ENCODE measurements at places on chromosomes 2 and 18.
A peak's percentile ranks its signal among the peaks of the same experiment; 100 is the strongest.

GRCh38 chr2:3634596-3635121 lies 23.3 kb upstream of the ALLC start:
- DNase-seq: no peak

- peak; percentile 65 for DNase-seq
These were observed 41.4 kb upstream of the RNU4ATAC start for GRCh38 chr2:121489284-121489683.

- no peak for DNase-seq
These were observed 74.0 kb upstream of the FZD7 start for GRCh38 chr2:201959626-201960025.

- no peak for DNase-seq
These were observed 121.1 kb upstream of the TEX51 start for GRCh38 chr2:126777620-126777978.

- DNase-seq: peak; percentile 99
These were observed 43.4 kb downstream of the MYL12B start for GRCh38 chr18:3305354-3305762.

DNA sequence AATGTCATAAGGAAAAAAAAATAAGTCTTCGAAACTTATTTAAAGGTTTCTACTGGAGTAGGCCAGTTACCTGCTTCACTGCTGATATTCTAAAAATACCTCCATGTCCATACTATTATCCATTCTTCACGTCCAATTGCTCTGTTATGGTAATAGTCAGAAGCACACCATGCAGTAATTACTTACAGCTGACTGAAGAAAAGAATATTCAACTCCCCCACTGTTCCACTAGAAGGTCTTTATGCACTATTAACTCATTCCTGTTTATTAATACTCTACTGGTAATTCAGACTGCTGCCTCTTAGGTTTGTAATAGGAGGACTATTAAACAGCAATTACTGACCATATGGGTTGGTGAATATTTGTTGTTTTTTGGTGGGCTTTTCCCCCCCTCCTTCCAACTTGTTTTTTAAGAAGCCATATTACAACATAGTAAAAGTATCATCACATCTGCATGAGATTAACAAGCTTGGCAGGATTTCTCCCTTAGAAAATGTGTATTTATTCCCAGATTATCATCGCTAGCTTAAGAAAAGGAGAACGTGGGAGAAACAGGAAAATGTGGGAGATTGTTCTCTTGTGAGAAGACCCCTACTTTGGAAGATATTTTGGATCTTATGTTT lies 806.4 kb upstream of the FANCL start:
- no peak for DNase-seq

DNA sequence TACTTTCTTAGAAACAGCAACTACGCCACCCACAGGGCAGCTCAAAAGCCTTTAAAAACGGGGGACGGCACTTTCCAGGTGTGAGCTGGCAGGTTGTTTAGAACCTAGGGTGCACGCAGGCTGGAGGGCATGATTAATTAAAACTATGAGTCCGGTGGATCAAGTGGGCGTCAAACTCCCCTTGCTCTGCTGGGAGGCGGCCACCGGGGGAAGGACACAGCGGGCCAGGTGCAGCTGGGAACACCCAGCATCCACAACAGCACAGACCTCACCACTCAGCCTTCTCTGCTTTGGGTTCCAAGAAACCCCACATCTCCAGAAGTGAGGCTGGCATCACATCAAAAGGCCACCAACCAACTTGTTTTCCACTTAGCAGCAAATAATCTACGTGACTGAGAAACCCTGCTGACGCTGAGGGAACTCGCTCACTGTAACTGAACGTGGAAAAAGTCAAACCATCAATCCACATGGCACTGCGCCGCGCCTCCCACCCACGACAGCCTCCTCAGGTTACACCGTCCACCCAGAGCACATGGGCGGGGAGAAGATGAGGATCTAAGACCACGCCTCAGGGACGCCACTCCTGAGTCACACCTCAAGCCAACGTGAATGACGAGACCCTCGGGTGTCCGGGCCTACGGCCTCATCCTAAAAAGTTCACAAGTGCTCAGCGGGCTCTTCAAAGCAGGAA lies 118.2 kb downstream of the ZNF516 start:
- DNase-seq: no peak

GRCh38 chr2:218474527-218474926 lies 55.6 kb downstream of the VIL1 start:
- peak; percentile 13 for DNase-seq

GRCh38 chr2:28344756-28345373 lies 47.8 kb upstream of the FOSL2 start:
- DNase-seq: no peak

- no peak for DNase-seq
These were observed 138.6 kb downstream of the ALK start for GRCh38 chr2:29782549-29783458.

- no peak for DNase-seq
These were observed 20.0 kb downstream of the SLC66A2 start for GRCh38 chr18:79931475-79931874.

GRCh38 chr2:31922542-31923408 lies 88.0 kb downstream of the MEMO1 start:
- no peak for DNase-seq

DNA sequence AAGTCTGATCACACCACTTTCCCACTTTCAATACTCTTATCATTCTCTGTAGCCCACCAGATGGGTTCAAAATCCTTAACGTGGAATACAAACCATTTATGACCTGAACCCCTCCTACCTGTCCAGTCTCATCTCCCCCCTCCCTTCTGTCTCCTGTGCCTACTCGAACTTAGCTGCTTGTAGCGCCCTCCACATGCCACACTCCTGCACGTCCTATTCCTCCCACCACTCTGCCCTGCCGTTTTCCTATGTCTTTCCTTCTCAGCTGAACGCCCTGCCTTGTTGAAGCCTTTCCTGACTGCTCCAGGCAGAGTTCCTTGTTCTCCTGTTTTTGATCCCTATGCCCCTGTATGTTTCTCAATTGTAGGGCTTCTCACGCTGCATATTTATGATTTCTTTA lies 390.1 kb downstream of the HRH4 start:
- DNase-seq: no peak

DNA sequence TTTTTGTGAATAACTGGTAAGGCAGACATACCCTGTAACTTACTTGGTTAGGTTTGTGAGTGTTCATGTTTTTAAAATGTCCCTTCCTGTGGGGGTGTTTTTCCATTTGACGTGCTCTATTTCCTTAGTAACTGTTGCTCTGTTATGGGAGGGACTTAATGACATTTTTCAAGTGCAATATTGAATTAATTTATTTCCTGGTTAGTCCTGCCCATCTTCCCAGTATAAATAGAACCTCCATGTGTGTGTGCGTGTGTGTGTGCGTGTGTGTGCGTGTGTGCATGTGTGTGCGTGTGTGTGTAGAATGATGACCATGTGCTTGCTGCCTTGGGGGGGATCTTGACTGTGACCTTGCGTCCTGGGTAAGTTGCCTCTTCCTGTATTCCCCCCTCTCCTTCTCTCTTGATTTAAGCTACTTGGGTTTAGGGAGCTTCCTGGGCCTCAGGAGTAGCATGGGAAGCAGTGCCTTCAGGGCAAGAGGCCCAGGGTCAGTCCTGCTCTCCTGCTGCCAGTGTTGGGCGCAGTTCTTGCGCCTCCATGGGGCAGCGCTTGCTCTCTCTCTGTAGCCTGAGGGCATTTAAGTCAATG lies 163.9 kb downstream of the LDLRAD4 start:
- DNase-seq: peak; percentile 55

GRCh38 chr2:195477996-195478382 lies 179.0 kb upstream of the SLC39A10 start:
- peak; percentile 65 for DNase-seq

DNA sequence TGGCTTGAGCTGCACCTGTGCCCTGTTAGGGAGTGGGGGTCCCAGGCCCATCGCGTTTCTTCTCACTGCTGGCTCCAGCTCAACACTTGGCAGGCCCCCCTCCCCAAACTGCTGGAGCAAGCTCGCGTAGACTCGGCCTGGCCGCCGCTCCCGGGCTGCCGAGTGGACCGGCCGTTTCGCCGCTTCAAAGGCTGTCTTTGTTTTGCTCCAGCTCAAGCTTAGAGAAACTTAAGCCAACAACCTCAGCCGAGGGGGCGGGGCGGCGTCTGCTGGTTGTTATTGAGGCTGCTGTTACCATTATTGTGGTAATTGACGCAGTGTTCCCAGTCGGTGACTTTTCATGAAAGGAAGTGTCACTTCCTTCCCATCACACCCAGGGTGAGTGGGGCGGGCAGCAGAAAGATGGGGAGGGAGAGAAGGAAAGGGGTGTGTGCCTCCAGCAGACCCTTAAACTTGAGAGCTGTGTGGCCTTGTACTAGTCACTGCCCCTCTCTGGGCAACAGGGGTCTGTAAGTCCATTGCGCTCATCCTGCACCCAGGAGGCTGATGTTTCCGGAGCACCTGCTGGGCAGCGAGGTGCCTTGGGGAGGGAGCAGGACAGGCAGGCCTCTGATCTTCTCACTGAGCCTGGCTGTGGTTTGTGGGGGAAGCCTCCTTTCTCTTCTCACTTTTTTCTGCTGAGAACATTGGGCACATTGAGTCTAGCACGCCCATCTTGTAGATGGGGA lies 2.1 kb downstream of the ARID5A start:
- peak; percentile 55 for DNase-seq

DNA sequence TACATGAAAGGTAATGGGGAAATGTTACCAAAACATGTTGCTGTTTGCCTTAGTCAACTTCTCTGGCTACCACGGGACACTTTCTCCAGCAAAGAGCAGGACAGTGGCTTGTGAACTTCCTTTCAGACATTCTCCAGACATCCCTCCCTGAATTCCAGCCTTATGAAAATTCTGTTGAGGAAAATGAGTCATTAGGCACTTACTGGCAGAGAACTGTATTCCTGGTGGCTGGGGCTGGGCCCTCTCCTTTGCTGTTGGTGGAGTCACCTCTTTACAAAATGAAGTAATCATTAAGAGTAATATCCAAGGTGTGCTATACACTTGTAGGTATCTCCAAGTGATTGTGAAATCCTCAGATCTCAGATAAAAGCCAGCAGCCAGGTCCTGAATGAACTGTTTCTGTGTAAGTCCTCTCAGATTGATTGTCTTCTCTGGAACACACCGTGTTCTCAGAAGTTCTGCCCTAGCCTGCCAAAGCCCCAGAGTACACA lies 1.3 kb upstream of the FAP start:
- peak; percentile 98 for DNase-seq

GRCh38 chr2:88582030-88582429 lies 45.2 kb downstream of the EIF2AK3 start:
- DNase-seq: no peak

DNA sequence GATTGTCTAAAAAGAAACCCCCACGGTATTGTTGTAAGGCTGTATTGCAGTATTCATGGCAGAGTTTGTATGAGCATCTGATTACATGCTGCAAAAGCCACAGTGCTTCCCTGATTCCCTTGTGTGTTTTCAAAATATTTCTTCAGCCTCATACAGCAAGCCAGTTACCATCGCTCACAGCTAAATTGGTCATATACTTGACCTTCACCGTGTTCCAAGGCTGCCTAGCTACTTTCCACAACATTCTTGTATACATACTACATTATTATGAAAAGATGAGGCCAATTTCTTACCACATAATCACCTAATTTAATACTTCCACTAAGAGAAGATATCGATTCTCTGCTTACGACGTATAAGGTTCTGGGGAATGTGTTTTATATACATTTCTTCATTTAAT lies 576.3 kb upstream of the CNTNAP5 start:
- DNase-seq: no peak

GRCh38 chr2:3617198-3617890 lies 22.4 kb downstream of the COLEC11 start:
- no peak for DNase-seq

DNA sequence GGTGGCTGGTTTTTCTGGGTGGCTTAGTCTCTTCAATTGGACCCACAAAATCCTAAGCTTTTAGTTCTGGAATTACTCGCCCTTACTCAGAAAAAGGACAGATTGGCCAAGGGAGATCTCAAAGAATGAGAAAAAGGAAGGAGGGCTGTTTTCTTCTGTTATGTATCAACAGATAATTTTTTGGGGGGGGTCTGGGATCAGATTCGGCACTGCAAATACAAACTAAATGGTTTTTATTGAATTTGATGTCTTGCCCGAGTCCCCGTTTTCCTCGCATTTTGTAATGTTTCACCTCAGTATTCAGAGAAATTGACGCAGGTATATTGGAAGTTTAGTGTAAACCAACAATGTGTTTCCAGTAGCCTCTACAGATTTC lies 762 bp downstream of the YIPF4 start:
- peak; percentile 6 for DNase-seq

DNA sequence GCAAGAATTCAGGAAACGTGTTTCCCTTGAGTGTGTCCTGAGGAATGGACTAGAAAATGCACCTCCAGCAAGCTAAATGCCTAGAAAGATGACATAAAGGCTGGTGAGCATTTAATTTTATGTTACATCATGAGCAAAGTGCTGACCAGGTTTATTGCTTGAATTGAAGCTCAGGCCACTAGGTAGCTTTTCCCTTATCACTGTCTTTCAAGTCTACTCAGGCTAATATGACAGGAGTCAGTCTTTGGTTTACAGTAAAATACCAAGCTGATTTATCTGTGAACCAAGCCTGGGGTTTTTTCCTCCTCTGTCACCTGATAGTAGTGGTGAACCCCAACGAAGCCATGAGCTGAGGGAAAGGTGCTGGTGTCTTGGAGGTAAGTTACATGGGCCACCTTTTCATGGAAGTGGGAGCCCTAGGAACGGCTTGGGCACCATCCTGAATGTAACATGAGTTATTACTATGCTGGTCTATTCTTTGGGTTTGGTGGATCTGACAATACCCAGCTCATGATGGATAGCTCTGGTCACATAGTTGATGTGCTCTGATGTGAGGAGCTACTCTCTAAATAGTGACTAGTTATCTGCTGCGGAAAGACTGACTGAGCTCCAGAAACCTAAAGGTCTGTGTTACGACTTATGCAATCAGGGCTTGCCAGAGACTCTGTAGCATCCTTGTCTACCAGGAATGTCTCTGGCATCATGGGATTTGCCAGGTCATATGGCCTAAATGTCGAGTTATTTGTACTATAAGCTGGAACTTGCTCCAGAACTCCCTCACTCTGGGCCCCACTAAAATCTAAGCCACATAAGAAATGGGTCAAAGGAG lies 39.8 kb downstream of the NUP35 start:
- peak; percentile 25 for DNase-seq

- DNase-seq: peak; percentile 22
These were observed 68.6 kb upstream of the MAL start for GRCh38 chr2:94956797-94957391.

GRCh38 chr2:181393472-181393871 lies 63.7 kb upstream of the ITGA4 start:
- peak; percentile 56 for DNase-seq

Measured in fibroblast of villous mesenchyme (primary cell).